COLO829 (cell line): ENCODE measurements at places on chromosomes 2 and 18.

GRCh38 chr18:49214706-49215105, 245.7 kb downstream of the DYM start:
- DNase-seq, result no peak

GRCh38 chr2:58228299-58228698, 12.8 kb downstream of the FANCL start:
- no peak for DNase-seq

DNA sequence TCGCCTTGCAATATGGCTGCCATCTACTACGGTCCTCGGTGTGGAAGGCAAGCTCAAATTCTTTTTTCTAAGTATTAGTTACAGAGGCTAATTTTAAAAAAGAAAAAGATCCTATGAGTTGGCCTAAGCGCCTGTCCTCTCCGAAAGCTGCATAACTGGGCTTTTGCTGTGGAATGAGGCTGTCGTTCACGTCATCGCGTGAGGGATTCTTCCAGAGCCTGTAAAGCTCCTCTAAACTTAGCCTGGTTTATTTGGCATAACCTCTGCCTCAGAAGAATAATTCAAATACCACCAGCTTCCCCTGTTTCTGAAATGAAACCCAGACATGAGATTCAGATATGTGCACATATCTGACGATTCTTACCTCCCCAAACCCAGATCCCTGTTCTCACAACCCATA, 187.4 kb downstream of the DNER start:
- no peak for DNase-seq

GRCh38 chr2:125224830-125225229, 1199.7 kb downstream of the CNTNAP5 start:
- DNase-seq, result peak; percentile 9

- DNase-seq, result no peak
Measured at GRCh38 chr2:74999468-74999867, 41.0 kb downstream of the POLE4 start.

DNA sequence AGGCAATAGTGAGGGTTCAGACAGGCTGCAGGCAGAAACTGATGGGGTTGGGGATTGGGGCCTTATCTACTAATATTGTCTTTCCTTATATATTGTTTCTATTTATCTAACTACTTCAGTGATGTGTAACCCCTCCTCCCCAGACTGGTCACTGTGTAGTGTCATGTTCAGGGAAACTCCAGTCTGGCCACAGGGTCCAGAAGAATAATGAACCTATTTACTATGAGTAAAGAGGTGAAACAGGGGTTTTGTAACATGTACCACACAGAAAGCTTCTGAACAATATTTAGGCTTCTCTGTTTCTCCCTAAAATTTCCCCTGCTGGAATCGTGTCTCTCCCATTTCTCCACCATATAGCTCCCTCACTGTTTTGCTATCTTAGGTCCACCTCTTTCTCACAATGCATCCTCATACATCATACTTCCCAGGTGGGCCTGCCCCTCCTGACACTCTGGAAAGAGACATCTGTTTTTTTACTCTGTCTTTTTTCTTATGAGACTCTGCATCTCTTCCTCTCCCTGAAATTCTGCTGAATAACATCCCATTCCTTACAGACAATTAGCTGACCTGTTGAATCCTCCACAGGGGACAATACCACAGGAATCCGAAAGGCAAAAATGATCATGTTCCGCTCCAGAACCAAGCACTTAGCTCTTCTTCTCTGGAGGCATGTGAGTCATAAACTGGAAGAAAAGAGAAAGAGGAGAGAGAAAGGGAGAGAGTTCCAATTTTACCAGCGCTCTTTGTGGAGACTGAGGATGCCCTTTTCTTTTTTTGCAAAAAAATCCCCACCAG, 154.8 kb downstream of the ZEB2 start:
- DNase-seq, result peak; percentile 17

- no peak for DNase-seq
Measured at GRCh38 chr2:189702071-189702470, 27.6 kb downstream of the ANKAR start.

GRCh38 chr2:189466046-189466445, 24.8 kb downstream of the WDR75 start:
- DNase-seq, result no peak

DNA sequence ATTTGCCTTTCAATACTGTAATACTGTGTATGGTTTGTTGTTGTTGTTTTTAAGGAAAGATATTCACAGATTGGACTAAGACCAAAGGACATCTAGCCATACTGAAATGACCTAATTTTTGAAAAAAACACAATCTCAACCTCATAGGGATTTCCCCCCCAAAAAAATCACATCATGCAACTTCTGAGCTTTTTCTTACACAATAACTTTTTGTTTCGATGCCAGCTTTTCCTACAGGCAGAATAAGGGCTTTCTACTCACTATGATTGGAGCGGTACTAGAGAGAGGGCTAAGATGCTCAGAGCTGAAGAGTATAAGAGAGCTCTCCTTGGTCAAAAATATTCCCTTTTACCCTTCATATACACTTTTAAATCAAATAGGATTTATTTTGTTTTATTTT, 32.4 kb upstream of the SLC3A1 start:
- peak; percentile 43 for DNase-seq

GRCh38 chr2:239049421-239050251, 201.8 kb downstream of the TWIST2 start:
- no peak for DNase-seq

GRCh38 chr2:118903029-118903351, 39.0 kb upstream of the MARCO start:
- no peak for DNase-seq

DNA sequence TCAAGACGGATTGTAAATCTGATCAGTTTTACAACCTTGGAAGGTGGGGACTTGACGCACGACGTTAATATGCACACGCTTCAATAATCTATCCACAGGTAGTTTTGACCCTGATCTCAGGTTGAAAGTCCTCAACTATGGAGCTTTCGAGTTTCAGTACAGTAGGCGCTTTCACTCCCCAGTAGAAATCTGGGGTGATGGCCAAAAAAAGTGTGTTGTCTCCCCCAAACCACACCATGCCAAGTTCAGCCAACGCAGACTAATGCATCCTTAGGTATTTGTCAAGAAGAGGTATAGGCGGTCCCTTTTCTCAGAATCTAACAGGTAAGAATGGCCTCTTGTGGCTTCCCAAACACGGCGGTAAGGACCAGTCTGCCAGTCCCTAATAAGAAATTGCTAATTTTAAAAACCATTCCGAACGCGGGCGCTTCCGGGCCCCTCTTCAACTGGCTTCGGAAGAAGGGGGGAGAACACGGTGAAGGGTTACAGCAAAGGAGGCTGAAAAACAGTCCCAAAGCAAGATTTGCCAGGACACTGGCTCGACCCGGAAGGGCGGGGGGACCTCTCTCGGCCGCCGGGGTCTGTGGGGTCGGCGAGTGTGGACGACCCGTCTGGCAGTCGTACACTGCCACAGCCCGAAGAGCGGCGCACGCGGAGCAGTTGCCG, 659 bp downstream of the FAM210A start:
- no peak for DNase-seq

GRCh38 chr2:101112772-101113157, 38.4 kb downstream of the TBC1D8 start:
- DNase-seq, result no peak

- DNase-seq, result no peak
Measured at GRCh38 chr2:224882291-224883171, 159.7 kb downstream of the DOCK10 start.

DNA sequence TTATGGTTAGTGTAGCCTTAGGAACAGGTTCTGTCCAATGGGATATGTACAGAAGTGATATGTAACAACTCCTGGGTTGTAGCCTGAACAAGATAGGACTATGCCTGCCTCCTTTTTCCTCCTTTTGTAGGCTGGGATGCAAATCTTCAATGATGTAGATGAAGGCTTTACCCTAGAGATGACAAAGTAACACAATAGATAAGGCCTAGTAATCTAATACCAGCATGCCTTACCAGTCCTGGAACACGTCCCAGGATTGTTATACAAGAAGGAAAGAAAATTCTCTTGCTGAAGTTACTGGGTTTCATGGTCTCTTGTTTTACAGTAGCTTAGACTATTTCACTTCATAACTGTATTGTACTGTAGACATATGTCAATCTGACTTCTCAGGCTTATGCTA, 192.1 kb downstream of the OTX1 start:
- DNase-seq, result no peak

GRCh38 chr2:141392517-141393213, 738.2 kb downstream of the LRP1B start:
- no peak for DNase-seq

DNA sequence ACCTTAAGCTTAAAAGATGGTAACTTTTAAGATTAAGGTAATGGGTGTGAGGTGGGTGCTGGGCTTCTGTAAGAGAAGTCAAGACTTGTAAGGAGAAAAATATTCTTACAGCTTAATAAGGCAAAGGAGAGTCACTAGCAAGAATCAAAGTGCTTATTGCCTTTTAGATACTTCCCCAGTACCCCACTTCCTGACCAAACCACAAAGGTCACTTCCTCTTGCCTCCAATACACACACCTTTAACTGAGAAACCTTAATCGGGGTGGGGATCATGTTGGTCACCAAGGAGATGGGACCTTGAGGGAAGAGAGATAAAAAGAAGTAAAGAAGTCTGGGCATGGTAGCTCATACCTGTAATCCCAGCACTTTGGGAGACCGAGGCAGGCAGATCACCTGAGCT, 10.6 kb upstream of the ATG16L1 start:
- DNase-seq, result no peak

DNA sequence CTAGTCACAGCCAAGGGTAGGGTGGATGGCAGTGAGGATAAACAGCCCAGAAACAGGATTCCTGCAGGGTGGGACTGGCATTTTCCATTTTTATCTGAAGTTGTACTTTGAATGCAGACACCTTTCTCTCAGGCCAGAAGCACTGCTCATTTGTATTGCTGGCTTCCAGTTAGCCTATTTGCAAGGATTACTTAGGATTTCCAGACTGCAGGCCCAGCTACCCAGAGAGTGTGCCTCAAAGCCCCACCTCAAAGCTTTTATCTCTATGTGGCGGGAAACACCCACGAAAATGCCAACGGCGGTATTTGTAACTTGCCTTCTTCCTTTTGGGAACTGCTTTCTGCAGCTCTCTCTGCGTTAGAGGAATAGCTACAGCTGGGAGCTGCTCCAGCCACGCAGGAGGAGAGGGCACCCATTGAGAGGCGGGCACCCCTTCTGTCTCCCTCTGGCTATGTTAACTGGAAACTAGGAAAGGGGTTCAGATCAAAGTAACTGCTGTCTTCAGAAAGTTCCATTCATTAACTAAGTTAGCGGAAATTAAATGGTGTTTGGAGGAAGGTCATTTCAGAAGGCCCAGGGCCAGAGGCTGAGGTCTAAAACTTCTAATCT, 144.9 kb downstream of the TGIF1 start:
- DNase-seq, result no peak

GRCh38 chr2:95531254-95531771, 46.8 kb upstream of the TRIM43B start:
- DNase-seq, result no peak

DNA sequence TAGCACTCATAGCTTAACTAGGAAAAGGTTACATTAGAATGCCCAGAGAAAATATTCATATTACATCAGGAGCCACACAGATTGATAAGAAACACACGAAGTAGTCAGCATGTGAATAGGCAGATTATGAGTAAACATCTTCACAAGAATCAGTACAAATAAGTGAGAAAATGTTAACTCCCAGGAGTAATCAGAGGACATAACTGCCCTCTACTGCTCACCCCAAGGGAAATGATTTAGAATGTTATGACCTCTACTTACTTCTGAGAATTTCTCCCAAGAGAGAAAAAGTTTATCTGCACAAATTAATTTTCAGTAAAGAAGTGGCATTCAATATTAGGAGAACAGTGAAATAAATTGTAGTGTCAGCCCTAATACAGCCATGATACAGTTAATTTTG, 39.1 kb upstream of the ACKR3 start:
- DNase-seq, result no peak

GRCh38 chr2:19473350-19473749, 114.9 kb upstream of the OSR1 start:
- no peak for DNase-seq

DNA sequence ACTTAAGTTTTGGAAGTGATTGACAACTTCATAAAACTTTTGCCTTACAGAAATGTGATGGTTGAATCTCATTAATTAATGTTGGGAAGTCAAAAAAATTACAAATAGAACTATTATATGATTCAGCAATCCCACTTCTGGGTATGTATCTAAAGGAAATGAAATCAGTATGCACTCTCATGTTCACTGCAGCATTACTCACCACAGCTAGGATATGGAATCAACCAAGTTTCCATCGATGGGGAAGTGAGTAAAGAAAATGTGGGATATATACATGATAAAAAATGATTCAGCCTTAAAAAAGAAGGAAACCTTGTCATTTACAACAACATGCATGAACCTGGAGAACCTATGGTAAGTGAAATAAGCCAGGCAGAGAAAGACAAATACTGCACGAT, 112.4 kb upstream of the WDR75 start:
- no peak for DNase-seq

- DNase-seq, result no peak
Measured at GRCh38 chr2:158967731-158968395, 577 bp upstream of the TANC1 start.

GRCh38 chr2:221458578-221458977, 113.5 kb downstream of the EPHA4 start:
- DNase-seq, result no peak

DNA sequence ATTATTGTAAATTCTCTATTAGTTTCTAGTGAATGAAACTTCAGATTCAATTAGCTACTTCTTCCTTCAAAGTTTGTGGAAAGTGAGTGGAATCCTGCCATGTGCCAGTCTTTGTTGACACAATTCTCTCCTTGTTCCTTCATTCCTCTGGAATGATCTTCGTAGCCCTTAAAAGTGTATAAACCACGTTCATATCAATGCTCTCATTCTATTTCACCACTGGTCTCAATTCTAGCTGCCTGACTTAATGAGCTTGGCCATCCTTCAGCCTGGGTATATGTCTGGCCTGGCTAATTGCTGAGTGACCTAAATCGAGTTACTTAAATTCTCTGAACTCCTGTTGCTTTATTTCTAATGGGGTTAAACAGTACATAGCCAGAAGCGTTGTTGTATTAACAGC, 43.5 kb downstream of the INSIG2 start:
- DNase-seq, result peak; percentile 89

- no peak for DNase-seq
Measured at GRCh38 chr2:109064660-109065390, 64.2 kb upstream of the SH3RF3 start.

- no peak for DNase-seq
Measured at GRCh38 chr2:112831946-112832840, 4.4 kb downstream of the IL1B start.
